ENCODE measurements at places on chromosomes 6 and 20. TPM values are rescaled to one million over a fixed set of nuclear protein-coding genes. Genes with fewer than 3 reads are reported as not detected.

- no peaks in the 10 kb centered on the region for H3K27me3 ChIP-seq
- H3K27ac ChIP-seq = peak overlapping the region; percentile 24
- peaks cover 9% of the 10 kb centered on the region for H3K4me1 ChIP-seq
Observed at GRCh38 chr6:68653074-68653705, 18.1 kb downstream of the ADGRB3 start.

DNA sequence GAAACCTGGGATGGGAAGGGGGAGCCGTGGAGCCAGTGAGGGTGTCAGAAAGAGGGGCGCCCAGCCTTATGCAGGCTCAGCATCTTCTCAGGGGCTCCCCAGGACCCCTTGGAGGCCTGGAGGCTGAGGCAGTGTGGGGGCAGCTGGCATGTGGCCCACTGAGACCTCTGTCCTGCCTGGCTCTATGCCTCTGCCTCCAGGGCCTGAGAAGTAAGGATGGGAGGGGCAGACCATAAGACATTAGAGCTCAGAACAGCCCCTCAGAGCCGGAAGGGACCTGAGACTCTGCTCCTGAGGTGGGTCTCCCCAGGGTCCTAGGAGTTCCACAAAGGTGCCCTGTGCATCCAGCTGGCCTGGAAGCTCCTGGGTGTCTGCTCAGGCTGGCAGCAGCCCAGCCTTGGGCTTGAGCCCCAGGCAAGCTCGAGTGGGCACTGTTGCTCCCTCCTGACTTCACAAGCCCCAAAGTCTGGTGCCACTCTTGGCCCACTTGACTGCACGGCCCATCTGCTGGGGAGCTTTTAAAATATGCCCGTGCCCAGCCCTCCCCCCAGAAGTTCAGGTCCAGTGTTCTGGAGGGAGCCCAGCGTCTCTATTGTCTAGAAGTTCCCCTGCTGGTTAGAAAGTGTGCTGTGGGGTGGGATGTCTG lies 126.8 kb downstream of the GRM4 start:
- H3K4me3 ChIP-seq = no peak overlapping the region
- no peak for DNase-seq
- H3K36me3 ChIP-seq = no peaks in the 10 kb centered on the region
- H3K27ac ChIP-seq = no peak overlapping the region
- peaks cover 95% of the 10 kb centered on the region for H3K27me3 ChIP-seq

DNA sequence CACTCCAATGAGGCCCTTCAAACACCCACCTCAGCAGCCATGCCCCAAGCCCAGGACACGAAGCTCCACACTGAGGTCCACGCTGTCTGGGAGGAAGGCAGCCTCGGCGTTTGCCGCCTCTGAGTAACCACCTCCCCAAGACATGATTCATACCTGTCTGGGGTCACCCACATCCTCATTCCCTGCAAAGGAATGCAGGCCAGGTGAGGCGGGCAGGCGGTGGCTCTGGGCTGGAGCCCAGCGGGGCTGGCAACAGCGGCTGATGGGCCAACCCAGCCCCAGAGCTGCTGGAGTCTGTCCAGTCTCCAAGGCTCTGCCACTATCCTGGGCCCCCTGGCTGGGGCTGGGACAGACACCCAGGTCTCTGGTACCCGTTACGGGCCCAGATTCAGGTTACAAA lies 14.8 kb downstream of the PMEPA1 start:
- DNase-seq = no peak
- H3K27ac ChIP-seq = no peak overlapping the region
- no peaks in the 10 kb centered on the region for H3K27me3 ChIP-seq
- no peaks in the 10 kb centered on the region for H3K36me3 ChIP-seq
- no peak overlapping the region for H3K4me3 ChIP-seq
- peaks cover 68% of the 10 kb centered on the region for H3K4me1 ChIP-seq

DNA sequence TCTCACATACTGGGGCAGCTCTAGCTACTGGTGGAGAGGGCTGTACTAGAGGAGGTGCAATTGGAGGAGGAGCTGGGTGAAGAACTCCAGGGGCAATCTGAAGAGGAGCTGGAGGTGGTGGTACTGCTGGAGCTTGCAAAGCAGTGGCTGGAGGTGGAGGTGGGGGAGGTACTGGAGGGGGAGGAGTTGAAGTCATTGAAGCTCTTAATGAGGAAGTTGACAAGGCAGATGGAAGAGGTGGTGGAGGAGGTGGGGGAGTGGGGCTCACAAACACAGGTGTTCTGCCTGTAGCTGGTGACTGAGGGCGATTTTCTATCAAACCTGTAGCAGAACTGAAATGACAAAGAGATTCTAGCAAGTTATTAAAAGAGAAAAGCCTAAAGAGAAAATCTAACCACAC lies 77.6 kb downstream of the WASF1 start:
- H3K4me1 ChIP-seq = peaks cover 22% of the 10 kb centered on the region
- no peaks in the 10 kb centered on the region for H3K36me3 ChIP-seq
- DNase-seq = no peak
- no peak overlapping the region for H3K4me3 ChIP-seq
- no peaks in the 10 kb centered on the region for H3K27me3 ChIP-seq

DNA sequence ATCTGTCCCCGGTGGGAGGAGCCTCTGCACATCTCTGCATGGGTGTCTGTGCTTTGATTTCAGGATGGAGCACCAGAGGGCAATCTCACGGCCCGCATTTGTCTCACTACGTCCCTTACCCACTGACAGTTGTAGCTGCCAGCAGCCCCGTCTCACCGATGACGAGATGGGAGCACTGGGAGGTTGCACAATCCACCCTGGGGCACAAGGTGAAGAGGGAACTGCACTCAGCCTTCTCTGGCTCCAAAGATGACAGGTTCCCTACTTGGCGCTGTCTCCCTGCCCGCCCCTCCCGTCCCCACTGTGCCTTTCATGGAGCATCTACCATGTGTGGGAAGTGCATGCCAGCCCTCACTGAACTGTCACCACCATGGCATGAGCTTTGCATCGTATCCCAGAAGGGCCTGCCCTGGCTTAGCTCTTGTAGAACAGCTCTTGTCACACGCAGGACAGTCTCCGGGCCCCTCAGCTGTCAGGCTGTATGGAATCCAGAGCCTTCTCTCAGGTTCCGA lies 99.9 kb upstream of the PMEPA1 start:
- H3K27me3 ChIP-seq = peaks cover 7% of the 10 kb centered on the region
- peaks cover 29% of the 10 kb centered on the region for H3K4me1 ChIP-seq
- peak overlapping the region; percentile 19 for H3K27ac ChIP-seq
- no peak overlapping the region for H3K4me3 ChIP-seq
- no peaks in the 10 kb centered on the region for H3K36me3 ChIP-seq
- peak; percentile 58 for DNase-seq

GRCh38 chr6:37236921-37237320 lies 20.7 kb upstream of the TBC1D22B start:
- no peak for DNase-seq
- H3K36me3 ChIP-seq = no peaks in the 10 kb centered on the region
- peaks cover 27% of the 10 kb centered on the region for H3K4me1 ChIP-seq
- no peaks in the 10 kb centered on the region for H3K27me3 ChIP-seq

- no peaks in the 10 kb centered on the region for H3K36me3 ChIP-seq
- peaks cover 47% of the 10 kb centered on the region for H3K4me1 ChIP-seq
- H3K27me3 ChIP-seq = no peaks in the 10 kb centered on the region
- no peak overlapping the region for H3K4me3 ChIP-seq
- DNase-seq = no peak
- peak overlapping the region; percentile 79 for H3K27ac ChIP-seq
Observed at GRCh38 chr6:108896111-108896661, 48.0 kb downstream of the ARMC2 start.

GRCh38 chr6:37298958-37299357 lies 41.0 kb upstream of the TMEM217 start:
- no peak overlapping the region for H3K27ac ChIP-seq
- no peaks in the 10 kb centered on the region for H3K4me1 ChIP-seq
- no peak overlapping the region for H3K4me3 ChIP-seq
- no peaks in the 10 kb centered on the region for H3K27me3 ChIP-seq

DNA sequence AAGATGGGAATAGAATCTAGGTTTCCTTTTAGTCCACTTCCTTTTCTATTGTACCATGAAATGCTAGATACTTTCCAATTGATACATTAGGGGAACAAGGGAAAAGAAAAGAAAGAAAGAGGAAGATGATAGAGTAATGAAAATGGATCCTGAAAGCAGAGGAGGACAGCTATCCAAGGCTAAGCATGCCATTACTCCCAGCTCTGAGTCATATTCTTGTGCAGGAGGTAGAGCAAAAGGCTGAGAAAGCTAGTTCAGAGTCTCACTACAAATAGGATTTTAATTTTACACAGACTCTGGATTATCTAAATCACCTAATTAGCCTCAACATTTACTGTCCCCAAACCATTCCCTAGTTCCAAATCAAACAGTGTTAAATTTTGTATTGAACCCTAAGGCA lies 23.6 kb downstream of the RWDD2A start:
- H3K4me3 ChIP-seq = no peak overlapping the region
- H3K36me3 ChIP-seq = no peaks in the 10 kb centered on the region
- DNase-seq = no peak
- H3K27ac ChIP-seq = no peak overlapping the region
- no peaks in the 10 kb centered on the region for H3K27me3 ChIP-seq

GRCh38 chr20:56929606-56930005 lies 300.5 kb downstream of the TFAP2C start:
- no peak overlapping the region for H3K4me3 ChIP-seq
- peaks cover 16% of the 10 kb centered on the region for H3K4me1 ChIP-seq
- no peak for DNase-seq
- no peak overlapping the region for H3K27ac ChIP-seq
- H3K27me3 ChIP-seq = peaks cover 96% of the 10 kb centered on the region

GRCh38 chr20:62679978-62680589 lies 28.6 kb upstream of the NTSR1 start:
- H3K4me1 ChIP-seq = no peaks in the 10 kb centered on the region
- no peak overlapping the region for H3K27ac ChIP-seq
- H3K4me3 ChIP-seq = no peak overlapping the region

- no peaks in the 10 kb centered on the region for H3K4me1 ChIP-seq
- no peaks in the 10 kb centered on the region for H3K36me3 ChIP-seq
- no peak overlapping the region for H3K4me3 ChIP-seq
Observed at GRCh38 chr6:131924881-131925474, 26.2 kb downstream of the CCN2 start.

DNA sequence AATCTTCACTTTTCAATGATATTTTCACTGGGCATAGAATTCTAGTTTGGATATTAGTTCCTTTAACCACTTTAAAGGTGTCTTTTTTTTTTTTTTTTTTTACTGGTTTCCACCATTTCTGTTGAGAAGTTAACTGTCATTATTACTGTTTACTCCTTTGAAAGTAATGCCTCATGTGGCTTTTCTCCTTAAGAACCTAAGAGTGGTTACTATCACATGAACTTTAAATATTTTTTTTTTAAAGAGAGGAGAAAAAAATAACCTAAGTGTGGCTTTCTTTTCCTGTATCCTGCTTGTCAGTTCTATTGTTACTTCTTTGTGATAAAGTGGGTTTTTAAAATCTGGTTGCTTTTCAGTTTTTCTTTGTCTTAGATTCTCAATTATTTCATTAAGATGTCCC lies 229.5 kb downstream of the CDH26 start:
- no peaks in the 10 kb centered on the region for H3K36me3 ChIP-seq
- no peaks in the 10 kb centered on the region for H3K4me1 ChIP-seq
- no peaks in the 10 kb centered on the region for H3K27me3 ChIP-seq
- H3K27ac ChIP-seq = no peak overlapping the region

GRCh38 chr6:90169374-90169773 lies 127.3 kb downstream of the BACH2 start:
- no peaks in the 10 kb centered on the region for H3K27me3 ChIP-seq
- peak overlapping the region; percentile 83 for H3K27ac ChIP-seq
- no peak for DNase-seq
- H3K4me1 ChIP-seq = peaks cover 29% of the 10 kb centered on the region
- H3K36me3 ChIP-seq = no peaks in the 10 kb centered on the region
- peak overlapping the region; percentile 24 for H3K4me3 ChIP-seq

- H3K27ac ChIP-seq = no peak overlapping the region
- no peak for DNase-seq
- peaks cover 25% of the 10 kb centered on the region for H3K27me3 ChIP-seq
- H3K36me3 ChIP-seq = no peaks in the 10 kb centered on the region
- no peak overlapping the region for H3K4me3 ChIP-seq
Observed at GRCh38 chr20:59121714-59122565, 41.7 kb upstream of the ZNF831 start.

GRCh38 chr20:17461941-17462340 lies 69.2 kb downstream of the BFSP1 start:
- H3K27ac ChIP-seq = no peak overlapping the region
- H3K4me1 ChIP-seq = no peaks in the 10 kb centered on the region
- no peak overlapping the region for H3K4me3 ChIP-seq
- no peak for DNase-seq
- no peaks in the 10 kb centered on the region for H3K36me3 ChIP-seq

GRCh38 chr20:63568986-63569949 lies 4.8 kb downstream of the HELZ2 start:
- H3K4me3 ChIP-seq = no peak overlapping the region
- no peak for DNase-seq
- no peaks in the 10 kb centered on the region for H3K27me3 ChIP-seq

DNA sequence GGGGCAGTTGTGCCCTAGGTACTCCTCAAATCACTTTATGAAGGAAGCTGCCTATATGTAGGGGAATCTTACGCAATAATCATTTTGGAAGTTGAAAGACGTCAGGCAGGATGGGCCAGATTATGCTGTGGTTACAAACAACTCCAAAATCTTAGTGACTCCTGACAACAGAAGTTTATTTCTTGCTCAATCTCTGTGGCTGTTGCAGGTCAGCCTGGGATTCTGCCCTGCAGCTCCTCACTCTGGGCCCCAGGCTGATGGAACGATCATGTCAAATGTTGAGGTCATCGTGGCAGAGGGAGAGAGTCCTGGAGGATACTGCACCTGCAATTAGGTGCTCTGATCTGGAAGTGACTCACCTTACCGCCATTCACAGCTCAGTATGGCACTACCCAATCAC lies 88.4 kb downstream of the ZDHHC14 start:
- H3K27ac ChIP-seq = no peak overlapping the region
- no peak for DNase-seq
- H3K36me3 ChIP-seq = no peaks in the 10 kb centered on the region

DNA sequence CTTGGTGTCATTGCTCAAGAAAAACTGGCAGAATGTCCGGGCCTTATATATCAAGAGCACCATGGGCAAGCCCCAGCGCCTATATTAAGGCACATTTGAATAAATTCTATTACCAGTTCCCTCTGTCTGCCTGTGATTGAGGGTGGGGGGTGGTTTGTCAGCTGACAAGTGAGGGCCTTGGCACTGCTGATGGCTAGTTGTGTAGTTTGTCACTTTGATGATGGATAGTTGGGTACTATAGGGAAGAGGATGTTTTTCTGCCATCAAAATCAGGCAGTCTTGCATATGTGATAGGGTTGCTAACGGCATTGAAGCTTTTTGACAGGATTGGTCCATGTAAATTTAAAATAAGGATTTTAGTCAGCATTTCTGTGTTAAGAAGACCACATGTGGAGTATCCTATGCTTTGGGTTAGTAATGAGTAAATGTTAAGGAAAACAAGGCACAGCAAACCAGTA lies 2.5 kb downstream of the RPL10A start:
- no peaks in the 10 kb centered on the region for H3K27me3 ChIP-seq
- H3K4me3 ChIP-seq = peak overlapping the region; percentile 78
- no peak for DNase-seq
- no peak overlapping the region for H3K27ac ChIP-seq

The BMP2 gene
- 2.4 TPM for total RNA-seq

The SIRPB2 gene
- total RNA-seq = 3.2 TPM

The PIM1 gene
- total RNA-seq = 28.9 TPM

The PAQR8 gene
- total RNA-seq = 2.0 TPM

The SMOC2 gene
- total RNA-seq = 14.4 TPM

The RAET1L gene
- not detected for total RNA-seq

The LTB gene
- total RNA-seq = 0.25 TPM

The ZC3H12D gene
- 0.25 TPM for total RNA-seq

The BMP7 gene
- total RNA-seq = 19.9 TPM

The SNX9 gene
- 31.9 TPM for total RNA-seq

The GRIK2 gene
- total RNA-seq = 11.3 TPM

The LY86 gene
- 1.2 TPM for total RNA-seq

The SEMG1 gene
- total RNA-seq = not detected

The TRIM15 gene
- not detected for total RNA-seq

The CRISP3 gene
- not detected for total RNA-seq

The RGS19 gene
- 6.1 TPM for total RNA-seq

Data from left ventricle myocardium inferior (tissue), 1 donor.